ENCODE measurements at places on chromosomes 1 and 21. TPM values are rescaled to one million over a fixed set of nuclear protein-coding genes. Genes with fewer than 3 reads are reported as not detected.

- DNase-seq = no peak
- peaks cover 1% of the 10 kb centered on the region for H3K4me1 ChIP-seq
- H3K27ac ChIP-seq = no peak within 1 kb of the TSS
- H3K36me3 ChIP-seq = no peaks in the 10 kb centered on the region
- H3K27me3 ChIP-seq = peaks cover 20% of the 10 kb centered on the region
- H3K4me3 ChIP-seq = no peak within 1 kb of the TSS
Observed at GRCh38 chr1:152622803-152623202, at the start of gene LCE3A. LCE3A (minus strand) TSS chr1:152623103; CDS start chr1:152623103, 0 bp downstream.

The B3GALNT2 gene
- 8.9 TPM for total RNA-seq

GRCh38 chr1:85195703-85196102 is 5.1 kb downstream of the SYDE2 start:
- H3K27ac ChIP-seq = no peak overlapping the region
- no peak for DNase-seq
- H3K36me3 ChIP-seq = peaks cover 7% of the 10 kb centered on the region
- H3K4me1 ChIP-seq = peaks cover 30% of the 10 kb centered on the region

DNA sequence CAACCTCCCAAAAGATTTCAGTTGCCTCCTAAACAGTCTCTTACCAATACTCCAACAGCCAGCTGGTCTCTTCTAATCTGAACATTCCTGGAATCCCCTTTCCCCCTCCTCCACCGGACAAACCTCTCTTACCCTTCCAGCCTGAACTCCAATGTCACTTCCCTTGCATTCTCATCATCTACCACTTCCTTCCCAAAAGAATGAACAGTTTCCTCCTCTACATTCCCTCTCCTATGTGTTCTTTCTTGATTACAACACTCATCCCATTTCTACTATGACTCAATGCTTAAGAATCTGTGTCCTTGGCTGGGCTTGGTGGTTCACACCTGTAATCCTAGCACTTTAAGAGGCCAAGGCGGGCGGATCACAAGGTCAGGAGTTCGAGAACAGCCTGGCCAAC is 417.1 kb downstream of the SETD4 start:
- H3K4me3 ChIP-seq = no peak overlapping the region
- no peaks in the 10 kb centered on the region for H3K4me1 ChIP-seq
- peaks cover 5% of the 10 kb centered on the region for H3K27me3 ChIP-seq
- no peak overlapping the region for H3K27ac ChIP-seq
- no peak for DNase-seq

The RPE65 gene
- not detected for total RNA-seq

The SIK1 gene
- 5.2 TPM for total RNA-seq

- no peaks in the 10 kb centered on the region for H3K4me1 ChIP-seq
- H3K27me3 ChIP-seq = no peaks in the 10 kb centered on the region
- H3K36me3 ChIP-seq = no peaks in the 10 kb centered on the region
- no peak overlapping the region for H3K27ac ChIP-seq
- H3K4me3 ChIP-seq = no peak overlapping the region
Observed at GRCh38 chr21:27953340-27954045, 986.6 kb upstream of the ADAMTS5 start.

The AGO1 gene
- total RNA-seq = 25.3 TPM

GRCh38 chr1:57082711-57083439 is 117.1 kb upstream of the C8B start:
- no peaks in the 10 kb centered on the region for H3K36me3 ChIP-seq
- peaks cover 10% of the 10 kb centered on the region for H3K27me3 ChIP-seq
- H3K4me3 ChIP-seq = no peak overlapping the region
- H3K27ac ChIP-seq = no peak overlapping the region
- DNase-seq = no peak
- H3K4me1 ChIP-seq = no peaks in the 10 kb centered on the region

The RBM11 gene
- total RNA-seq = 5.9 TPM

DNA sequence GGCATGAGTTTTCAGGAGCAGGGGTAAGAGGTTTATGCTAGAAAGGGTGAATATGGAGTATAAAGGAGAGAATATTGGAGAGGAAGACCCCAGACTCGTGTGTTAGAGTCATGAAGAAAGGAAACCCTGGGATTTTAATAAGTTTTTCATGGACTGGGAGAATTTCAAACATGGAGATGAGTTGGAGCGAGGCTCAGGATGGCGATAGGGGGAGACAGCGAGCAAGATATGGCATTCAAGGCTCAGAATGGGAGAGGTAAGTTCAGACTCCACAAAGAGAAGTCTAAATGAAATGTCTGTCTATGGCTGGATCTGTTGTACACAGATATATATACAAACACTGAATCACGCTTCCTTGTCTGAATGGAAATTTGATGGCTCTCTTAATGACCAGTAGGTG is 92.5 kb downstream of the LRRC40 start:
- no peaks in the 10 kb centered on the region for H3K4me1 ChIP-seq
- no peak for DNase-seq
- no peaks in the 10 kb centered on the region for H3K36me3 ChIP-seq
- H3K27ac ChIP-seq = no peak overlapping the region
- no peak overlapping the region for H3K4me3 ChIP-seq
- peaks cover 13% of the 10 kb centered on the region for H3K27me3 ChIP-seq

The PTPN7 gene
- 119 TPM for total RNA-seq

GRCh38 chr1:18953731-18954231 is 2.7 kb downstream of the IFFO2 start:
- no peaks in the 10 kb centered on the region for H3K27me3 ChIP-seq
- H3K4me1 ChIP-seq = peaks cover 76% of the 10 kb centered on the region
- H3K36me3 ChIP-seq = peaks cover 4% of the 10 kb centered on the region
- DNase-seq = no peak

DNA sequence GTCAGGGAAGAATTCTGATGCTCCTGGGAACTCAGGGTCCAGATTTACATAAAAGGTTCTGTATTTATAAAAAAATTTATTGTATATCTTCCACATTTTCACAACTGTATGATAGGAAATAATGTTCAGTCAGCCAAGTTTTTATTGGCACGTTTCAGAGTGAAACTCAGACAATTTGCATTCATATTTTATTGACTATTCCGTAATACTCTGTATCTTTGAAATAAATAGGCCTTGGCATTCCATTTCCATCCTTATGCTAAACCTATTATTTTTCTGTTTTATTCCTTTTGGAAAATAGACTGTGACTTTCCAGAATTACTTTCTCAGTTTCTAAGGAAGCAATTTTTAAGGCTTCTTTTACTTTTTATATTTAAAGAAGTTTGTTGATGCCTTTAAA is 329.0 kb downstream of the OLFM3 start:
- no peak overlapping the region for H3K4me3 ChIP-seq
- H3K27ac ChIP-seq = no peak overlapping the region
- DNase-seq = no peak
- H3K27me3 ChIP-seq = no peaks in the 10 kb centered on the region
- no peaks in the 10 kb centered on the region for H3K4me1 ChIP-seq

All from activated naive CD4-positive, alpha-beta T cell treated with anti-CD3 and anti-CD28 coated beads for 36 hours (primary cell).